Liver (tissue), 10 donors: ENCODE measurements at places on chromosomes 2 and 18.

GRCh38 chr2:1791685-1792435, 47.5 kb upstream of the PXDN start:
- no peak for DNase-seq

DNA sequence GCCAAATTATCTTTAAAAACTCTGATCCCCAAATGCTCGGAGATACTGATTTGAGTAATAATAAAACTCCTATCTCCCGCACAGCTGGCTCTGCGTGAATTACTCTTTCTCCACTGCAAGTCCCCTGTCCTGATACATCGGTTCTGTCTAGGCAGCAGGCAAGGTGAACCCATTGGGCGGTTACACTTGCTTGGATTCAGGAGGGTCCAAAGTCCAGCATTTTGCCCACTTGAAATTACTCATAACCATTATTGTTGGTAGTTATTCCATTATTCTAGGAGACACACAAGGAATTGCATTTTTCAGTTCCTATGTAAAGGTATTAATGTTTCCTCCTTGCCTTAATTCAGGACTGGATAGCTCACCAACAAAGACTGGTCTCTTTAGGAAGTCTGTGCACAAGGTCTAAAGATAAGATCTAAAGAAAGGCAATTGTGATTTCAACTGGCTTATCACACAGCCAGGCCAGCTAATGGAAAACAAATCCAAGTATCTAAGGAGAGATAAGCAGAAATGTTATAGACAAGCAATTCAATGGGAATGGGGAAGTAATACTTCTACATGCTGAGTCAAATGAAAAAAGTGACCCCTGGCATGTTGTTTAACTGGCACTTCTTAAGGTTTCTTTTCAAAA, 23.2 kb upstream of the NPC1 start:
- no peak for DNase-seq

- DNase-seq = no peak
Measured at GRCh38 chr18:63087421-63088230, 231.9 kb downstream of the BCL2 start.

DNA sequence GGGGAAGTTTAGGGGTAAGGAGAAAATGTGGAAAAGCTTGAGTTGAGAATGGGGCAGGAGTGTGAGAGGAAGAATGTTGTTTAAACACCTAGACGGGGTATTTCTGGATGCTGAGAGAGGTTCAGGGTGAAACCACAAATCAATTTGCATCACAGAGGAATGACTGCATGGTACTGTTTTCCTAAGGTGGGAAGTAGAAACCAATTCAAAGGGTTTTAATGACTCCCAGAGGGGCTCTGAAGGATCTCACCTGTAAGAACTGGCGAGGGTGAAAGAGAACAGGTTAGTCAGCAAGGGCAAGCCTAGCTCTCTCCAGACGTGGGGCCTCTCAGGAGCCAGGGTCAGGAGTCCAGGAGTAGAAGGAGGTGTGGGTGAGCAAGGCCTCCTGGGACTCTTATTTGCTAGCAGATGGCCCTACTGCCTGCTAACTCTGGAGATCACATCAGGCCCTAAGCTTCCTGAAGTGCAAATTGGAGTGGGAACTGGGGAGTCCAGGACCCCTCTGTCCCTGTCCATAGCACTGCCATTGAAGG, 133.0 kb upstream of the CELF4 start:
- DNase-seq = no peak

GRCh38 chr2:23651187-23652080, 266.5 kb downstream of the KLHL29 start:
- no peak for DNase-seq

DNA sequence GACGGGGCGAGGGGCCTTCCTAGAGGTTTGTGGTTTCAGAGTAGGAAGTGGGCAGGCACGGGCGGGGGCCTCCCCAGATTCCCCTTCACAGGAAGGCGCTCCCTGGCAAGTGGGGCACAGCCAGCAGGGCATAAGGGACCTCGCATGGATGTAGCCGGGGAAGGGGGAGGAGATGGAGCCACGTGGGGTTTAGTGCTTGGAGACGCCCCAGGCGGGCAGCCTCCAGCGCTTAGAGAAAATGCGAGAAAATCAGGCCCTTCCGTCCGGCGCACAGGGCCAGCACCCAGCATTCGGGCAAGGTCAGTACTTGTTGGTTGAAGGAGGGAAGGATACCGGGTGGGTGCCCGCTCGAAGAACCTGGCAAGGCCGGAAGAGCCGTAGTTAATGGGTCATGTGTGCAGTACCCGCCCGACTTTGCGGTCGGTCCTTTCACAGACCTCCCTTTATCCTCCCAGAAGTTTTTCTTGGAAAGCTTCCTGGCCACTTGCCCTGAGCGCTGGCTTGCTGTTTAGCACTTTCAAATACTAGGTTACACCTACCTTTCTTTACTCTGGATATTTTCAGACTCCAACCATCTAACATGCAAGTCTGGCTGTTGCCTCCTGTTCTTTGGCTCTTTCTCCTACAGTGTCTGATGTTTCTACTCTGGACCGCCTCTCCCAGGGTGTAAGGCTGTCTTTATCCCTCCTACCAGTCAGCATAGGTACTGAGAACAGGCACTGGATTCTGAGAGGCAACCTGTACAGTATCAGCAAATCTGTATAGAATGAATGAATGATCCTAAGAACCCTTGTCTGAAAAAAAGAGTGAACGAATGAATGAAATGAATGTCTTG, 78.1 kb downstream of the CIB4 start:
- DNase-seq = no peak

GRCh38 chr2:138115666-138116065, 151.4 kb downstream of the HNMT start:
- no peak for DNase-seq

- no peak for DNase-seq
Measured at GRCh38 chr2:148108385-148108784, 87.5 kb downstream of the MBD5 start.

DNA sequence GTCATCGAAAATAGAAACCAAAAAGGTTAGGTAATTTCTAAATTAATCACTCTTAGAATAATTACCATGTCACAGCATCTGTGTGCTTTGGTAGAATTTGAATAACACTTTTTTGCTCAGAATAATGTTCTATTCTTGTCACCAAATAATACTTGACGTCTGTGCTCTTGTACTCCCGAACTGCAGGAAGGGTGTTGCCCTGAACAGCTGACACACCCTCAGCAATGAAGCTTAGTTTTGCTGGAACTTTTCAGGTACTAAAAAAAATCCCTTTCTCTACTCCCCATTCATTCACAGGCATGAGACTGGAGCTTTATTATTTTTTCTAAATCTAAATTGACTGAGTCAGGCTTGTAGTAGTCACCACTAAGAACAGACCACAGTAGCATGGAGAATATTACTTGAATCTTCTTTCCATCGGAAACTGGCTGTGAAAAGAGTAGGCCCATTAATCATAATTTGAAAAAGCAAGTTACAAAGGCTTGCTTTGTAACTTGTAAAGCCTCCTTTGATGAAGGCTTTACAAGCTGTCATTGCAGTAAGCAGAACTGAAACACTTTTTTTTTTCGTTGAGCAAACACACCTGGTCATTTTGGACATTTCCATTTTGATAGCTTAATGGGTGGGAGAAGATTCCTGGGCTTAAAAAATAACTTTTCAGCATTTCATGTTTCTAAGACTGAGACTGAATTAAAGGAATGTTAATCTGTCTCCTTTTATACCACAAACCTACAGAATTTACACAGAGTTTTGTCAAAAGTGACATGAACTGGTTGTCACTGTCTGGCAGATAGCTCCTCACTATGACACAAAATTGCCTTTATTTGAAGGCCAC, 70.3 kb upstream of the PELI1 start:
- DNase-seq = no peak

DNA sequence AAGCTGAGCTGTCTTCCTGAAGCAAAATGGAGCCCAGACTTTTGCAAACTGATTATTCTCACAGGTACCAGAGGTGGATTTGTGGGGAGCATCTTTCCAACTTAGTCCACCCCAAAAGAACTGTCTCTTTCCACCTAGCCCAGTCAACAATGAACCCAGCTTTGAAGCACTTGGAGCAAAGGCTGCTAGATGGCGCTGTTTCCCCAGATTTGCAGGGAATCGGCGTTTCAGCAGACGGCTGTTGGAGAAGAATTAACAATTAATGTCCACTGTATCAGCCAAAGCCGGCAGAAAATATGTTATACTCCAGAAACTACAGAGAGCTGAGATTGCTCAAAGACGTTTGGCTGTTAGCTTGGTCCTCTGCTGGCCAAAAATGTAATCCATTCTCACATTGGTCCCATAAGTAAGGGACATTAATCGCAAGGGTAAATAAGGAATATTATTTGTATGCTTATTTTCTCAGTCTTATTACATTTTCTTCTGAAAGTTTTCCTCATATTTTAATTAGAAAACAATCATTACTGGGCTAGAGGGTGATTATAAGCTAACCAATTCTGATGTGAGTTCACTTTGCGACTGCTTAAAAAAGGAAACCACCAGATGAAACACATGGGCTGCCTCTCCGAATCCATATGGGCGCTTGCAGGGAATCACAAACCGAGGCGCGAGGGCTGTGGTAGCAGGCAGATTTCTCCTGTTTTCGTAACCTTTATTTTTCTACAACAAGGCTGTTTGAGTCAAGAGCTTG, 423.8 kb upstream of the MEX3C start:
- DNase-seq = peak; percentile 62

GRCh38 chr2:27021253-27022049, 11.3 kb upstream of the TMEM214 start:
- no peak for DNase-seq

DNA sequence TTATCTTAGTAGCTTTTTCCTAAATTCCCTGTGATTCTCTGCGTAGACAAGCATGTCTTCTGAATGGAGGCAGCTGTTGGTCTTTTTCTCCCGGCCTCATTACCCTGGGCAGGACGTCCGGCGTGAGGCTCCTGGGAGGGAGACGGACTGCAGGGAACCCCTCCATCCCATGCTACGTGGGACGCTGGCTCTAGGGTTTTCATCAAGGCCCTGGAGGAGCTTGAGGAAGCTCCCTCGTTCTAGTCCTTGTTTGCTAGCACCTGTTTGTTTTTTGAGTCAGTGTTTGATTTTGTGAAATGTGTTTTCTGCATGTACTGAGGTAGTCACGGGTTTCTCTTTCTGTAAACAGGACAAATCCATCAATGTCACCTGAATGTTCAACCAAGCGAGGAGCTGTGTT, 99.3 kb upstream of the TMEM18 start:
- DNase-seq = no peak

DNA sequence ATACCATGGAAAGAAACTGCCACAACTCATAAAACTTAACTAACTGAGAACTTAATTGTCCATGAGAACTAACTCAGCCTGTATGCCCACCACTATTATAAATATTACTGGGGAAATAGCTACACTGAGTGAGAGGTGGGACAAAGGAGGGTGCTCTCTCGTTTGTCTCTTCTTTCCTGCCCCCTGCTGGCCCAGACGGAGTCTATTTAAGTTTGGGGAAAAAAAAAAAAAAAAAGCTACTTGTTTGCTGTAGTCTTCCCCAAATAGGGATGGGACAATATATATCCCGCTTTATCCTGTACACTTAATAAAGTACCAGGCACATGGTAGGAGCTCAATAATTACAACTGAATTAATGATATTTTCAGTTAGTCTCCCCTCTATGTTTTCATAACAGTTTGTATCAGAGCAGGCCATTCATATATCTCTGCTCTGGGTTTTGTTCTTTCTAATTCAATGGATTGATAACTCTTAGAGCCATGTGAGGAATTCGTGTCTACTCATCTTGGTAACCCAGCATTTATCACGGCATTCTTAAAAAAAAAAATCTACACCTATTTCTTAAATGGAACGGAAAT, 647.6 kb upstream of the PKDCC start:
- DNase-seq = no peak

DNA sequence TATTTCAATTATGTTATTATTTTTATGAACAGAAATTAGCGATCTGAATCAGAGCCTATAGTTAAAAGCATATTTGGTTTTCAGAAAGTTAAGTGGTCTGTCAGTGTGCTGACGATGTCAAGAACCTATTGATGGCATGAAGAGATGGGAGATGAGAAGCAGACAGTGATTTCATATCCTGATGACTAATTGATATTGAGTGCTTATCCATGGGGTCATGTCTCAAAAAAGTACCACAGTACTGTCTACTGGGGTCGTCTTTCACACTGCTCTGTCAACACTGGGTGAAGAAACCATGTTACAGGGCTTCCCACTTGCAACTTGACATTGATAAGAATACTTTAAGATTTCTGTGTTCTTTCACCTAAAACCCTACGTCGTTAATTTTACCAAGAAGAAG, 297.1 kb downstream of the AFF3 start:
- DNase-seq = no peak

- DNase-seq = peak; percentile 61
Measured at GRCh38 chr2:223970343-223971128, 13.3 kb downstream of the MRPL44 start.
